ENCODE measurements at places on chromosomes 4 and X. TPM values are rescaled to one million over a fixed set of nuclear protein-coding genes. Genes with fewer than 3 reads are reported as not detected.

TLR2 gene
- total RNA-seq = 1.2 TPM

GAB3 gene
- 0.78 TPM for total RNA-seq

ZNF674 gene
- total RNA-seq = 6.0 TPM

GLOD5 gene
- total RNA-seq = not detected

SPACA5 gene
- not detected for total RNA-seq

C4orf51 gene
- not detected for total RNA-seq

FRG2 gene
- not detected for total RNA-seq

RBM47 gene
- 0.27 TPM for total RNA-seq

CT83 gene
- total RNA-seq = not detected

NPNT gene
- total RNA-seq = not detected

MTCP1 gene
- total RNA-seq = 28.0 TPM

RAB33A gene
- not detected for total RNA-seq

GRCh38 chr4:90419124-90419711, 292.0 kb downstream of the CCSER1 start:
- peak; percentile 38 for DNase-seq

- DNase-seq = no peak
Observed at GRCh38 chr4:111991163-111991562, 154.1 kb upstream of the FAM241A start.

- DNase-seq = peak; percentile 85
Observed at GRCh38 chr4:121255986-121256750, 92.0 kb upstream of the TNIP3 start.

DNA sequence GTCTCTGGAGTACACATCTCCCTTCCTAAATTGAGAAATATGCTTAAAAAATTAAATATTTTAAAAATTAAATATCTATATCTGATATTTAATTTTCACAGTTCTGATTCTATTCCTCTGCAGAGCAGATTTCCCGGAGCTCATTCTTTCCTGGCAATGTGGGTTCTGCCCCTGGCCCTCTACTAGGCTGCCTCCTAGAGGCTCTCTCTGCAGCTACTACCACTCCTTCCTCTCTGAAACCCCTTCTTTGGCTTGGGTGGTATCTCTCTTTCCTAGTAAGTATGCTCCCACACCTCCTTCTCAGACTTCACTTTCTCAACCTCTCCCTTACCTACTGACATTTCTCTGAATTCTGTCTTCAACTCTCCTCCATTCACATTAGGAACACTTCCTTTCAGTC, 45.3 kb downstream of the RPGR start:
- no peak for DNase-seq

DNA sequence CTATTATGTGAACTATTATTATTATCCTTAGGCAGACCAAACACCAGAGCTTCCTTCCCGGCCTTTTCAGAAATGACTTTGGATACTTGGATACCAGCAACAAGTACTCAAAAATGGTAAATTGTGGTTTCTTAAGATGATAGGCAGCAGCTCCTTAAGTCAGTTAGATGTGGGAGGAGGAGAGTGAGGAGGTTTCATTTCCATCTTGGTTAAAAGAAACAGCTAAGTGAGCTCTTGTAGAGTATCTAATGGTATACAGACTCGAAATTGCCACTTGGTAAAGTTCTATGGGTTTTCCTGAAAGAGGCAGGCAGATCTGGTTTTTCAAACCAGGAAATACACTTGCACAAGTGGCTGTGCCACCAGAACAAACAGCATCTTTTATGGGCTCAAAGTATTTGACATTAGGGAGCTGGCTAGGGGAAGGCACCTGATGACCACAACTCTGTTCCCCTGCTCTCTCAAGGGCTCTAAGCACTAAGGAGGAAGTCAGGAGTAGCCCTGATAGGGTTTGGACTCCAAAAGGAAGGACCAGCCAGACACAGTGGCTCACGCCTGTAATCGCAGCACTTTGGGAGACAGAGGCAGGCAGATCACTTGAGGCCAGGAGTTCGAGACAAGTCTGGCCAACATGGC, 130.9 kb downstream of the TMEM164 start:
- no peak for DNase-seq

GRCh38 chr4:167614866-167615265, 380.6 kb upstream of the SPOCK3 start:
- peak; percentile 27 for DNase-seq

GRCh38 chrX:116181300-116181699, 10.8 kb downstream of the AGTR2 start:
- DNase-seq = no peak

DNA sequence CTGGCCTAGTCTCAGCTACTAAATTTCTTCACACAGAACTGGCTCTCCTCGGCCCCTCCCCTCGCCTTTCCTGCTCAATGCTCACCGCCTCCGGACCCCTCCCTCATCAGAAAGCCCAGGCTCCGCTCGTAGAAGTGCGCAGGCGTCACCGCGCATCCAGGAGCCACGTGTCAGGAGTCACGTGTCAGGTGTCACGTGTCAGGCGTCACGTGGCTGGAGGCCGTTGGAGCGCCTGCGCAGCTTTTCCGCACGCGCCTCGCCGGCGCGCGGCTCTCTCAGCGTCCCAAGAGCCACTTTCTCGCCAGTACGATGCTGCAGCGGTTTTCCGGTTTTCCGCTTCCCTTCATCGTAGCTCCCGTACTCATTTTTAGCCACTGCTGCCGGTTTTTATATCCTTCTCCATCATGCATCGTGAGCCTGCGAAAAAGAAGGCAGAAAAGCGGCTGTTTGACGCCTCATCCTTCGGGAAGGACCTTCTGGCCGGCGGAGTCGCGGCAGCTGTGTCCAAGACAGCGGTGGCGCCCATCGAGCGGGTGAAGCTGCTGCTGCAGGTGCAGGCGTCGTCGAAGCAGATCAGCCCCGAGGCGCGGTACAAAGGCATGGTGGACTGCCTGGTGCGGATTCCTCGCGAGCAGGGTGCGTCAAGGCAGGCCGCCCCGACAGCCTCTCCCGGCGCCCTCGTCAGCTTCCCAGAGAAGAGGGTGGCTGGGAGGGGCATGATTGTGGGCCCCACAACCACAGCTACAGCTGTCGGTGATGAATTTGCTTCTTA, at the start of gene SLC25A31:
TSS of gene SLC25A31 (plus strand) at position 259 of the 772 bp plus-strand sequence. CDS start at position 405, 146 bp downstream.
- no peak for DNase-seq

DNA sequence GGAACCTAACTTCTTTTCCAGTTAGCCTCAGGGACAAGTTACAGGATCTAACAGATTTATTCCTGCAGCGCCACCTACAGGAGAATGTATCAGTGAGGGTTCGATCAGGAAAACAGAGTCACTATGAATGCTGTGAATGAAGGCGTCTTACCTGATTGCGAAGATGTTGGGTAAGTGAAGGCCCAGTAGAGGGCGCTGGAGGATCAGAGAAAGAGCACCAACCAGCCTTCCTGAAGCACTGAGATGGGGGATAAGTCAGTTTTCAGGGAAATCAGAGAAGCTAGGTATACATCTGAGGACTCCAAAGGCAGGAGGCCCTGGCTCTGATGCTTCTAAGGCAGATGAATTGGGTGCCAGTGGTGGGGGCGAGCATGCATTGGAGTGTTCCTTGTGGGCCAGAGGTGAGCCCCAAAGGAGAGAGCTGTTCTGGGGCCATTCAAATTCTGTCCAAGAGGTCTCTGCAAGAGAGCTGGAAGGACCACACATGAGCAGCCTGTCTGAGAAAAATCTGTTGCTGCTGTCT, 169.9 kb upstream of the AADAT start:
- peak; percentile 88 for DNase-seq

DNA sequence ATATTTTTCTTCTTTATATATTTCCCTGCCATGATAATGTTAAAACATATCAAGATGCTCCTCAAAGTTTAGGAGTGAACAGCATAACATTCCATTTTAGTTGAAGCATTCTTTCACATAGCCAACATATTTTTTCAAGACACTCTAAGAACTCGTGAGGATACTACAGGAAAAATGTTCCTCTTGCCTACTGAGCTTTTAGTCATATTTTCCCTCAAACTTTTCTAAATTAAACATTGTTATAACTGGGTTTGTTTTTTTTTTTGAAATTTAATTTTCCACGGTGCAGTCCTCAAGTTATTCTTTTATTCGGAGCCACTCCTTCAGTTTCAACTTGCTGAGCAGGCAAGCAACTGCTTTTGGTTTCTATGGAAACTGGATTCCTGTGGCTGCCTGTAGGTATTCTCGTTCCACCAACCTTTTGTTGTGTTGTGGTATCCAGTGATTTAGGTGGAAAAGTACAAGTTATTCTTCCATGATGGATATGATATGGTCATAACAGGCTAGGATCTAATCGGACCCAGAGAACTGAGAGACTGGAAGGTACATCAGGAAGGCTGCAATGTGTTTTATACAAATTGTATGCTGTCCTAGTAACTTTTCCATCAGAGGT, 248.0 kb downstream of the TRIML1 start:
- DNase-seq = peak; percentile 83

GRCh38 chr4:108166038-108166437, 2.7 kb downstream of the LEF1 start:
- DNase-seq = no peak

- DNase-seq = no peak
Observed at GRCh38 chr4:186644737-186645261, 78.9 kb downstream of the FAT1 start.

DNA sequence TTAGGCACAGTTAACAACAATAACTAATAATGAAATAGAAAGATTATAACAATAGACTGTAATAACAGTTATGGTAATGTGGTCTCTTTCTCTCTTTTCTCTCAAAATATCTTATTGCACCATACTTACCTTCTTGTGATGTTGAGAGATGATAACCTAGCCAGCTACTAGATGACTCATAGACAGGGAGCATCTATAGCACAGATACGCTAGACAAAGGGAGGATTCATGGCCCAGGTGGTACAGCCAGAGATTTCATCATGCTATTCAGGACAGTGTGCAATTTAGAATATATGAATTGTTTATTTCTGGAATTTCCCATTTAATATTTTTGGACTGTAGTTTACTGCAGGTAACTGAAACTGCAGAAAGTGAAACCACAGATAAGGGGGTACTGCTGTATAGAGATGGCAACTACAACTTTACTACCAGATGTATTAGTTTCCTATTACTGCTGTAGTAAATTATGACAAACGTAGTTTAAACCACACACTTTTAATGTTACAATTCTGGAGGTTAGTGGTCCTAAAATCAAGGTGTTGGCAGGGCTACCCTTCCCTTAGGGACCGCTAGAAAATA, 41.8 kb upstream of the MAGED1 start:
- peak; percentile 85 for DNase-seq

DNA sequence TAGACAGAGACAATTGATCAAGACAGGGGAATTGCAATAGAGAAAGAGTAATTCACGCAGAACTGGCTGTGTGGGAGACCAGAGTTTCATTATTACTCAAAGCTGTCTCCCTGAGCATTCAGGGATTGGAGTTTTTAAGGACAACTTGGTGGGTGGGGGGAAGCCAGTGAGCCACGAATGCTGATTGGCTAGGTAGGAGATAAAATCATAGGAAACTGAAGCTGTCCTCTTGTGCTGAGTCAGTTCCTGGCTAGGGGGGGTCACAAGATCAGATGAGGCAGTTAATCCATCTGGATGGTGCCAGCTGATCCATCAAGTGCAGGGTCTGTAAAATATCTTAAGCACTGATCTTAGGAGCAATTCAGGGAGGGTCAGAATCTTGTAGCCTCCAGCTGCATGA, 358.6 kb downstream of the GPM6A start:
- DNase-seq = no peak

DNA sequence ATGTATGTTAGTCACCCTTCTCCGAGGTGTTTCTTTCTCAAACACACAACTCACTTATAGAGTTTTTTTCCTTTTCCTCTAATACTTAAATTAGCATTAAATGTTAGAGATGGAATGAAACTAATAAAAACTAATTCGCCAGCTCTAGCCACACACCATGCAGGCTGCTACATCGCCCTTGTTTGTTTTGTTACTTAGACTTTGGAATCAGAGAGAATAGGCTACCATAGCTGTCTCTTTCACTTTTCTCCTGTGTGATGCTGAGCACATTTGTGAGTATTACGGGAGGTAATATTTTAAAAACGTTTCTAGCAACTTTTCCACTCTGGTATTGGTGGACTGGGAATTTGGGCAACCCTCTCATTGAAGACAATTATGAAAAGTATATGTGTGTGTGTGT, 43.5 kb downstream of the ESX1 start:
- no peak for DNase-seq

DNA sequence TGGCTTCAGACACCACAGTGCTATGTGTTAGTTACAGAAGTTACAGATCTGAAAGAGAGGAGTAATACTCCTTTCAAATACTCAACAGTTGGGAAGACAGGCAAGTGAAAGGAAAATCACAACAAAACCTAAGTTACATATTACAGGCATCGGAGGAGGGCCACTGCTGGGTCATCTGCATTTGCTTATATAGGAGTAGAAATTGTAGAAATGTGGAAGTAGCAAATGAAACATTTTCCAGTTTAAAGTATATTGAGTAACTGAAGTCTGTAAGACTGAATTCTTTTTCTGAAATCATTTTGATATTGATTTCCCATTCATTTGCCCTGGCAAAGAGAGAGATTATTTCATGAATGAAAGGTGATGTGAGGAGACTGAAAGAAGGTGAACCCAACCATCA, 201.7 kb downstream of the SPRY1 start:
- DNase-seq = no peak

- no peak for DNase-seq
Observed at GRCh38 chr4:83556006-83556707, 20.2 kb downstream of the GPAT3 start.

- peak; percentile 91 for DNase-seq
Observed at GRCh38 chrX:45505214-45505613, 304.5 kb upstream of the DIPK2B start.

Data from mammary epithelial cell (primary cell).